AG08395 (cell line): ENCODE measurements at places on chromosomes 1 and 21.

DNA sequence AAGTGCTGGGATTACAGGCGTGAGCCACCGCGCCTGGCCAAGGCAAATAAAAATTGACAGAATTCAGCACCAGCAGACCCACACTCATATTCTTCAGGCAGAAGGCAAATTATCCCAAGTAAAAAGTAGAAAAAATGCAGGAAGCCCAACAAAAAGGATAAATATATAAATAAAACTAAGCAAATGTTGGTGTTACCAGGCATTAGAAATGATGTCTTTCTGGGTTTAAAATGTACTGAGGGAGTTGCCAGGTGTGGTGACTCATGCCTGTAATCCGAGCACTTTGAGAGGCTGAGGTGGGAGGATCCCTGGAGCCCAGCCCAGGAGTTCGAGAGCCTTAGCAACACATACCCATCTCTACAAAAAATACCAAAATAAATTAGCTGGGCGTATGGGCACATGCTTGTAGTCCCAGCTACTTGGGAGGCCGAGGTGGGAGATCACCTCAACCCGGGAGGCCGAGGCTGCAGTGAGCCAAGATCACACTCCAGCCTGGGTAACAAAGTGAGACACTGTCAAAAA lies 6.3 kb downstream of the INTS11 start:
- DNase-seq: peak; percentile 75

DNA sequence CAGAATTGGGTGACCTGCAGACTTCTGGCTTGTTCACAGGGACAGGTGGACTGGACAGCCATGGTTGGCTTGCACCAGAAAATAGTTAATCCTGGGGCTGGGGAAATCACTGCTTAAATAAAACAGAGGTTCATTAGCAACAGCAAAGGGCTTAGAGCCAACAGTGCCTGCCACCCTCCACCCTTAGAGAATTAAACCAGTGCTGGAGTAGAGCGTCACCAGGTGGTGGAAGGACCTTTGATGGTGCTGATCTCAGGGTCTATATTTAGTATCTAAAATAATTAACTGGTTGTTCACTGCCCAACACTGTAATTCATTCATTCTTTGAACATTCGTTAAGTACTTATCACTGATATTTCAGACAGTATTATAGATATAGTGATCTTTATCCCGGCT lies 34.7 kb upstream of the PDE9A start:
- DNase-seq: no peak

DNA sequence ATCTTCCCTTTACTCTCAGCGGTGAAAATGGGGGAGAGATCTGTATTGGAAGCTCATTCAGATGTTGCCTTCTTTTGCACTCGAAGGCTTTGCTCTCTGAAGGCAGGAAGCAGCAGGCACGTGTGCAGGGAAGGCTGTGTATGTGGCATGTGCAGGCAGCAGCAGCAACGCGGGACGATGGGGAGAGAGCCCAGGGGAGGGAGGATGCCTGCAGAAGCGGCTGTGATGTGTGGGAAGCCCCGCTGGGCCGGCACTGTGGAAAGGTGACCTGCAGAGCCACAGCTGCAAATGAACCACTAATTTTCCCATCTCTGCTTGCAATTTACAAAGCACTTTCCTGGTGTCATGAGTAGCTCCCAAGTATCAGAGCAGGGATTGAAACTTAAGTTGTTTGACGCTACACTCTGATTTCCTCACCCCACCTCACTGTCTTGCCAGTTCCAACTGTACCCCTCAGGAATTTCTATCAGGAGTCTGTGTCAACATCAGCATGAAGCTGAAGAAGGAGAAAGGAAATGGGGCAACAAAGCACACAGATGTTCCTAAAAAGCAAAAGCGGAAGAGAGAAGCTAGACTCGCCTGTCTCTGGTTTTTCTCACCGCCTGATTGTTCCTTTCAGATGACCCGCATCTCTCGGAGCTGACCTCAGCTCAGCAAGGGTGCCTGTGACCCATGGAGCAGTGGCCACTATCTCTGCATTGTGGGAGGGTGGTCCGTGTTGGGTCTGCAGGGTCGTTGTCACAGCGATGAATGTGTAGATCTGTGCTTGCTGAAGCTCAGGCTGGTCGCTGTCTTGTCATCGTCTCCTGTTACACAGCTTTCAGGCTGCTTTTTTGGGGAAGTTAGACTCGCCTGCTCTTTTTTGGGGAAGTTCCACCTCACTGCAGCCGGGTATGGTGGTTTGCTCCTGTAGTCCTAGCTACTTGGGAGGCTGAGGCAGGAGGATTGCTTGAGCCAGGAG lies 156.1 kb downstream of the KIF26B start:
- DNase-seq: peak; percentile 25

DNA sequence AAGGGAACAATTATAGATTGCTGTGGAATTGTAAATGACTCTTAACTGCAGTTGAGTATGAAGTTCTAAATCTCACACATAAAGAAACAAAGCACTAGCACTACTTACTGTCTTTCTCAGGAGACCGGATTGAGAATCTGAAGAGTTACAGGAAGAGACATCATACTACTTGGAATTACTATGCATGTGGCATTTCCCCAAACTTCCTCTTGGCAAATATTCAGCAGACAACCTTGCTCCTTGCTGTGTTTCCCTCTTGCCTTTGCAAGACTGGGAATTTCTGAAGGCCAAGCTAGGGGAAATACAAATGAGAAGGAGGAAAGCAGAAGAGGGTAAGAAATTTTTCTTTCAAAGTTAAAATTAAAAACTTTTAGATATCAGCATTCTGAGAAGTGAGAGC lies 173.6 kb upstream of the KCTD3 start:
- DNase-seq: no peak

- peak; percentile 80 for DNase-seq
Observed at GRCh38 chr1:147892731-147893214, 9.8 kb upstream of the GJA8 start.

GRCh38 chr1:27993241-27993640 lies 33.5 kb downstream of the XKR8 start:
- DNase-seq: no peak

GRCh38 chr1:212699625-212700222 lies at the start of gene BATF3:
Gene BATF3, minus strand, starts transcription at chr1:212699840. Its CDS starts 78 bp downstream, at chr1:212699762.
- peak; percentile 29 for DNase-seq

DNA sequence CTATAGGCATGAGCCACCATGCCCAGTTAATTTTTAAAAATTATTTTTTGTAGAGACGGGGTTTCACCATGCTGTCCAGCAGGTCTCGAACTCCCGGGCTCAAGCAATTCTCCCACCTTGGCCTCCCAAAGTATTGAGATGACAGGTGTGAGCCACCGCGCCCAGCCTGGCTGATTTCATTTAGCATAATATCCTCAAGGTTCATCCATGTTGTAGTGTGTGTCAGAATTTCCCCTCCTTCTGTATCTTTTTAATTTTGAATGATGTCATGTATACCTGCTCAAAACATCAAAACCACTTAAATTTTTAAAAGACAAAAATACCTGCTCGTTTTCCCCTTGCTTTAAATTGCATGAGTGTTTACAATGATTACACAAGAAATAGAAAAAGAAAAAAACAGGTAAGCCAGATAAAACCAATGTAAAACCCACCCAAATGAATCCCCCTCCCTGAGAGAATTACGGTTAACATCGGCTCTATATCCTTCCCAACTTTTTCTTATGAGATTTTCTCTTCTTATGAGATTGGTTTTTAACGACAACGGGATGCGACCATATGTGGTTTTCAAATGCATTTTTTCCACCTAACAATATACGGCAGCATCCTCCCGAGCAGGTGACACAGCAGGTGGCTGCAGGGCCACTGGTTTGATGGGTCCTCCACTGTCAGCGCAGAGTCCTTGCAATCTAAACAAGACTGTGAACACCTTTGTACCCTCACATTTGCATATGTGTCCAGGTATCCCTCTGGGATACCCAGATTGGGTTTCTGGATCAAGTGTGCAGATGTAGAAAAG lies 22.1 kb downstream of the IFFO2 start:
- no peak for DNase-seq

DNA sequence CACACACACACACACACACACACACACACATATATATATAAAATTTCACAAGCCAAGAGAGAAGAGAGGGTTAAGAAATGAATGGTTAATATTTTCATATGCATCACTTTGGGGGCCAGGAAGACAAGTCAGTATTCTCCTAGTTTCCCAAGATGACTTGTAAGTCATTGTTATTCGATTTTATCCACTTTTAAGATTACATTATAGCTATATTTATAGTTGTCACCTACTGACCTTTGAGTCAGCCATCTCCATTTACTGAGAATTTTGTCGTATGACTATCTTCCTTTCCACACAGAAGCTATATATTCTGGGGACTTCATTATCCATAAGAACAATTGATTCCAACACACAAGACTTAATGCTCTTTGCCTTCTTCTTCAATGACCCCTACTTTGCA lies 8.9 kb downstream of the LYST start:
- no peak for DNase-seq

DNA sequence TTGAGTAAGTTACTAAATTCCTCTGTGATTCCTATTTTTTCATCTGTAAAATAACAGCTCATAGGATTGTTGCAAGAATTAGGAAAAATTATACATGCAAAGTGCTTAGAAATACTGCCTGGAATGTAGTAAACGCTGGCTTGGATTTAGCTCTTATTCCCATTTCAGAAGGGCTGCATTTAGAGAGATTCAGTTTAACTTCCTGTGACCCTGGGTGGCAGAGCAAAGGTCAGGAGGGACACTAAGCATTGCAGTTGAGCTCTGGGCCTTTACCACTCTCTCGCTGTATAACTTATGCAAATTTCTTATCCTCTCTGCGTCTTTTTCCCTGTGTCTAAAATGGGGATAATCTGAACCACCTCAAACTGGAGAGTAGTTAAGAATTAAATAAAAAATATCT lies 241.0 kb upstream of the POU3F1 start:
- DNase-seq: no peak

DNA sequence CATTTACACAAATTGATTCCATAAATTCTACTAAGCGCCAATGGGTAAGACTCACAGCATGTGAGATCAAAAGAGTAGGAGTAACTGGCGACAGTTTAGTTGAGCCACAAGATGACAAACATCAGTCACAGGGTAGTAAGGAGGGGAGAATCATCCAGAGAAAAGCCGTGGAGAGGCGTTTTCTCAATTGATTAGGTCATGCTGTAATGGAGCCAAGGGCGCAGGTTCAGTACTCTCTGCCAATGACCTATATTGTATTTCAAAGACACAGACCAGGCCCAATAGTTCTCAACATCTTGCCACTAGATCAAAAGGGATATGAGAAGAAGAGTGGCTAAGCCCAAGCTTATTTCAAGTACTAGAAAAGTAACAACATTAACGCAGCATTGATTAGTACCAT lies 467.5 kb downstream of the SMYD3 start:
- no peak for DNase-seq

- no peak for DNase-seq
Observed at GRCh38 chr1:181557313-181557712, 74.0 kb downstream of the CACNA1E start.

GRCh38 chr1:12754738-12755137 lies 8.7 kb downstream of the CFAP107 start:
- DNase-seq: no peak

GRCh38 chr1:107436552-107437241 lies 295.9 kb downstream of the NTNG1 start:
- no peak for DNase-seq

DNA sequence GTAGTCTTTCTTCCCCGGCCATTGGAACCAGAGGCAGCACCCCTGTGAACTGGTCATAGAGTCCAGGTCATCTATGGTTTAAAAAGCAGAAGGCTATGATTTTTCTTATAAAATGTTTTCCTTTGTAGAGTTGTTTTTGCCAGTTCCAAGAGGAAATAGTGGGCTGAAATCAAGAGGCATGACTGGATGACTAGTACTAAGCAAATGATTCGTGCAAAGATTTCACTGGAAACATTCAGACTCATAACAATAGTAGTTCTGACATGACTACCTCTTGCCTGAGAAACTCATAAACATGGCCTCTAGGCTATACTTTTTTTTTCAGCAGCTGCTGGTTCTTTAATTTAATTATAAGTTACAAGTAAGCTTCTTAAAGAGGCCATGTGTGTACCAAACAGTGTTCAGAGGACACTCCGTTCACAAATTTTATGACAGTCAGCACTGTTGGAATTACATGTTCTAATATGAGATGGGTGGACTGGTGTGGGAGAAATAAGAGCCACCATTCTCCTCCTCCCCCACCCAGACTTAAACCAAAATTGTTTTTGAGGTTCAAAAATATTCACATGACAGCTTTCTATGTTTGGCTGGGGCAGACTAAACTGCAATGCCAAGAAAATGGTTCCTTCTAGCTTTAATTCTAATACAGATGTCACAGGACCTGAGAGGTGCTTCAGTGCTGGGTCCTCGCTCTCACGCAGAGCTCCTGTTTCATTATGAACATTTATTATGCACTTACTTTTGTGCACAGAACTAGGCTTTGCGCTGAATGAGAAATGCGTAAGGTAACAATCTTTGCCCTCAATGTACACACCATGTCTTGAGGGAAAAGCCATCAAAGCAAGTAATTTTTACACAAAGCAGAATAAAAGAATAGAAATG lies 147.5 kb downstream of the ZC3H11B start:
- peak; percentile 69 for DNase-seq

GRCh38 chr1:230681599-230681998 lies 32.3 kb downstream of the AGT start:
- peak; percentile 62 for DNase-seq

DNA sequence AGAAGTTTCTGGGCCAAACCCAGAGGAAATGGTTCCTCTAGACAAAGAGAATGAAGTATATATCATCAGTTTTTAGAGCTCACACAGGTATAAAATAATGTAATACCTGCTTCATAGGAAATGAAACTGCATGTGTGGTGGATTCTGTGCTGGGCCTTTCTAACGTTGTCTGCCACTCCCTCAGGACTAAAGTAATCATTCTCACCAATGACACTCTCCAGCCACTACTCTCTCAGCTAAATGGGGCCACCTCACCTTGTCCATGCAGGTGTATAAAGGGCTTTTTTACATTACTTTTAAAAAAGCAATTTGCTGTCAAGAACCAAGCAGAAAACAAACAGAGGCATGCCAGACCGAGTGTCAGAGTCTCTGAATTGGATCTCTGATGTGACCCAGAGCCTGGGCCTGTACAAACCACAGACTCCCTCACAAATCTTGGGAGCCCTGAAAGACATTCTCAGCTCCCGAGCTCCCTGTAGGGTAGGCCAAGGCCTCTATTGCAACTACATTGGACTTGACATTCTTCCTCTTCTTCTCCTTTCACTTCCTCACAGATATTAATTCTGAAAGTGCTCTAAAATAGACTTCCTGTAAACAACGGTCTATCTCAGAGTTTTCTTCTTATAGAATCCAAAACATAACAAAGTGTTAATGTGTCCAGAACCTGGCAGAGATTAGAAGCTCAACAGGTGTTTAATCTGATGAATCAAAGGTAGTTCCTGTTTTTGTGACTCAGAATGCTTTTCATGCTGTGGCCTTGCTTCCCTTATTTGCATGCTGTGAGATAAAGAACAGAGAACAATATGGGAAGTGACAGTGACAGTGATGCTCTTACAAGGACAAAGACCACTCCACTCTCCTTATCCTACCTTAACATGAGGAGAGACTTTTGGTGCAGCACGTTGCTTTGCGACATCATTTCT lies 8.6 kb downstream of the AIM2 start:
- no peak for DNase-seq

- no peak for DNase-seq
Observed at GRCh38 chr1:4586611-4587160, 67.7 kb upstream of the AJAP1 start.
